Kidney epithelial cell (primary cell): ENCODE measurements at places on chromosomes 3 and 15. TPM values are rescaled to one million over a fixed set of nuclear protein-coding genes. Genes with fewer than 3 reads are reported as not detected.

- DNase-seq: no peak
Observed at GRCh38 chr3:106251160-106251892, 382.5 kb upstream of the CBLB start.

The TJP1 gene
- total RNA-seq: 145 and 148 TPM in 2 replicates

- DNase-seq: no peak
Observed at GRCh38 chr3:34724916-34725499, 914.3 kb upstream of the ARPP21 start.

DNA sequence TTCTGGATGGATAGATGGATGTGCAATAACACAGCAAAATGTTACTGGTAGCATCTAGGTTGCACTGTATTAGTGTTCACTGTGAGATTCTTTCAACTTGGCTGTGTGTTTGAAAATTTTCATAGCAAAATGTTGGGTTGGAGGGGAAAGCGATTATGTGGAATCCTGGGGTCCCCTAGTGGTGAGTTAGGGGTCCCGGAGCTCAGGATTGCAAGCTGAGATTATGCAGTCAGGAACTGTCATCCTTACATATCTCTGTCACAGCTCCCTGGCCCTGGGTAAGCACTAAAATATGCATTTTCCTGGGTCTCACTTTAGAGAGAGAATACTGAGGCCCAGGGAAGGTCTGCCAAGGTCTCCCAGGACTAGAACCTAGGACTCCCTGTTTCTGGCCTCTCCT lies 77.2 kb downstream of the CEMIP start:
- DNase-seq: no peak
